ENCODE measurements at places on chromosomes 6 and 20.

- DNase-seq = no peak
These were observed 573.5 kb downstream of the CD109 start for GRCh38 chr6:74269600-74269858.

DNA sequence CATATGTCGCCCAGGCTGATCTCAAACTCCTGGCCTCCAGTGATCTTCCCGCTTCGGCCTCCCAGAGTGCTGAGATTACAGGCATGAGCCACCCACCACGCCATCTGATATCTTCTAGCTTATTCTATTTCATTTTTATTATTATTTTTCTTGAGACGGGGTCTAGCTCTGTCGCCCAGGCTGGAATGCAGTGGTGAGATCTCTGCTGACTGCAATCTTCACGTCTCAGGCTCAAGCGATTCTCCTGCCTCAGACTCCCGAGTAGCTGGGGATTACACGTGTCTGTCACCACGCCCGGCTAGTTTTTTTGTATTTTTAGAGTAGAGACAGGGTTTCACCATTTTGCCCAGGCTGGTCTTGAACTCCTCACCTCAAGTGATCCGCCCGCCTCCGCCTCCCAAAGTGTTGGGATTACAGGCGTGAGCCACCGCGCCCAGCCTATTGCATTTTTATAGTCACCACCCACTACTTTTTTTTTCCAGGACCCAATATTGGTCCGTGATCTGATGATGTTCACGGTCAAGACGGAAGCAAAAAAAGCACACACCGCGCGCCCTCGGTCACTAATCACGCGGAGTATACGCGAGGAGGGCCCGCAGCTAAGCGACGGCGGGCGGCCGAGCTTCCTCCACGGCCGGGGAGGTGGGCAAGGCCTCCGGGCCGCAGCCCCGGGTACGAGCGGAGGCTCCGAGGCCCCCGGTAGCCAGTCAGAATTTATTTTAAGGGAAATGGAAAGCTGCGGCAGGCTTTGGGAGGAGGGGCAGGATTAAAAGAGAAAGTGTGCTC is 1.1 kb upstream of the LSM14B start:
- DNase-seq = peak; percentile 45

GRCh38 chr6:44430326-44430725 is 42.8 kb downstream of the CDC5L start:
- peak; percentile 90 for DNase-seq

DNA sequence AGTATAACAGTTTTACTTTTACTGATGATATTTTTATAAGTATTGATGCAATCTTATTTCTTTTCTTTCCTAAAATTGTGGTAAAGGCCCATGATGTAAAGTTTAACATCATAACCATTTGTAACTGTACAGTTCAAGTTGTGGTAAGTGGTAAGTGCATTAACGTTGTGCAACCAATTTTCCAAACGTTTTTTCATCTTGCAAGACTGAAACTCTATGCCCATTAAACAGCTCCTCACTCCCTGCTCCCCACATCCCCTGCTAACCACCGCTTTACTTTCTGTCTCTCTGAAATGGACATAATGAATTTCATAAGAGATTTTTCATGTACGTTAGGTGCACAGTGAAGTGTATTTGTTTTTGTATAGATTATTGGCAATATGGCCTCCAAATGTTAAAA is 106.0 kb downstream of the PACRG start:
- DNase-seq = no peak

- DNase-seq = peak; percentile 15
These were observed 244.5 kb upstream of the JARID2 start for GRCh38 chr6:15001326-15001910.

DNA sequence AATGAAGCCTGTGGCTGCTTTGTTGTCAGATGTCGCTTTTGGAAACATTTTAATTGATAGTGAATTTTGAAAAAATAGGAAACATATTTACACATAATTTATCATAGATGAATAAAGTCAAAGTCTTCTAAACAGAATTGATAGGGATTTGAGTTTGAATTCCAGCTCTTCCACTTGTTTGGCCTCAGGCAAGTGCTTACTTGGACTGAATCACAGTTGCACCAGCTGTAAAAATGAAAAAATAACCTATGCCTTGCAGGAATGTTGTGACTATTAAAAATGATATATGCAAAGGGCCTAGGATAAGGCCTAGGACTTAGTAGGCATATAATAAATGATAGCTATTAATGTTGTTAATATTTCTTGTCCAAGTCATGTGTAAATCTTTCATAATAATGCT is 618.5 kb upstream of the MMS22L start:
- no peak for DNase-seq

DNA sequence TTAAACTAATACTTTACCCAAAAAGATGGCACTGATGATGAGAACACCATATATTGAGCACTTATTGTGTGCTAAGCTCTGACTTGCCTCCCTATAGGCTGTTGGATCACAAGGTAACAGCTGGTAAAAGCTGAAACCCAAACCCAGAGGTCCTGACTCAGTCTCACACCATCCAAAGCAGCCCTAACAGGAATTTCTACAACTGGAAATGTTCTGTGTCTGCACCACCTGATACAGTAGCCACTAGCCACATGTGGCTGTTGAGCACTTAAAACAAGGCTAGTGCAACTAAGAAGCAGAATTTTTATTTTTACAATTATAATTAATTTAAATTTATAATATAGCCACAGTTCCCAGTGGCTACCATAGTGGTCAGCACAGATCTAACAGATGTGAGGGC is 15.6 kb upstream of the MATN4 start:
- DNase-seq = no peak

- DNase-seq = peak; percentile 70
These were observed 77.7 kb upstream of the ZFP64 start for GRCh38 chr20:52269321-52269720.

GRCh38 chr20:4100679-4101078 is 85.3 kb upstream of the RNF24 start:
- DNase-seq = peak; percentile 18

GRCh38 chr6:41859356-41859755 is 35.8 kb downstream of the USP49 start:
- DNase-seq = no peak

DNA sequence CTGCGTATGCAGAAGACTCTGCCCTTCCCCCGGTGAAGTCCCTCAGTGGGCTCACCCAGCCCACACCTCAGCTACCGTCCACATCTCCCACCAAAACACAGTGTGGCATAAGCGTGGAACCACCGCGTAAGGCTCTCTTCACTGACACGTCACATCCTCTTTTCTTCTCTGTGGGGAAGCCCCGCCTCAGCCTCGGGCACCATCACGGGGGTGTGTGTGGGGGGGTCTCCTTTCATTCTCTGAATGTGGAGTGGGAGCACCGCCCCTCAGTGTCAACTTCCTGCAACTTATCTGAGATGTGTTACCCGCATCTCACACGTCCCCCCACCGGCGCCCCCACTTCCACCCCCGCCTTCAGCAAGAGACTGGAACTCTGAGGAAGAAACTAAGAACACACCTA is 388.4 kb upstream of the JARID2 start:
- no peak for DNase-seq

GRCh38 chr20:44135417-44136204 is 51.4 kb downstream of the JPH2 start:
- DNase-seq = no peak

DNA sequence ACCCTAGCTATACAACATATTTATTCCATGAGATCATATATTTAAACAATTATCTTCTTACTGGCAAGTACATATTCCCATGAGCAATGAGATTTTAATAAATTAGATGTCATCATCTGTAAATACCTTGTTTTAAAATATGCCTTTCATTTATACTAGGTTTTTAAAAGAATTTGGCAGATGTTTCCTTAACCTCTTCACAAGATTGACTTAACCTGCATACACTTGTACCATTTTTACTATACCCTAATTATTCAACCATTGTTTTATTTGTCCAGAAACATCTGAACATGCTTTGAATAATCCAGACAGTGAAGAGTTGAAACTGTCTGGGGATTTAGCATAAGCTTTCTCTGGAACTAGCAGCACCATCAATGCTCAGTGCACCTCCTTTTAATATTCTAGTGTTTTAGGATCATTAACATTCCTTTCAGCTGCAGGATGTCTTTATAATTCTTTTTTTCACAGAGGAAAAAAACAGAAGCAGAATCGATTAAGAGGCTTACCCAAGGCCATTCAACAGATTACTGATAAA is 188.0 kb upstream of the TENT5A start:
- DNase-seq = peak; percentile 29

DNA sequence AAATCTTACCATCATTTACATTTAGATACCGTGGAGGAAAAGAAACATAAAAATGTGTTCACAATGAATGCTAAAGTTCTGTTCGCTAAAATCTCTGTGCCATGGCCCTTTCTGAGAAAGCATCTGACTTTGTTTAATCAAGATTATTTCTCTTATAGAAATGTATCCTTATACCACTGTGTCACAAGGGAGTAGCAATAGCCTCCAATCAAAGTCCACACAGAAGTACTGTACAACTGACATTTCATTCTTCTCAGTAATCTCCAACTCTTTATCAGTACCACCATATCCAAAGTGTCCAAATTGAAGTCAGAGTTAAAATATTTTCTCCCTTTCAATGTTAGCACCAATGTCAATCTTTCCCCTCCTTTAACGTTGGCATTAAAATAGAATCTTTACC is 6.1 kb downstream of the FERMT1 start:
- DNase-seq = no peak

DNA sequence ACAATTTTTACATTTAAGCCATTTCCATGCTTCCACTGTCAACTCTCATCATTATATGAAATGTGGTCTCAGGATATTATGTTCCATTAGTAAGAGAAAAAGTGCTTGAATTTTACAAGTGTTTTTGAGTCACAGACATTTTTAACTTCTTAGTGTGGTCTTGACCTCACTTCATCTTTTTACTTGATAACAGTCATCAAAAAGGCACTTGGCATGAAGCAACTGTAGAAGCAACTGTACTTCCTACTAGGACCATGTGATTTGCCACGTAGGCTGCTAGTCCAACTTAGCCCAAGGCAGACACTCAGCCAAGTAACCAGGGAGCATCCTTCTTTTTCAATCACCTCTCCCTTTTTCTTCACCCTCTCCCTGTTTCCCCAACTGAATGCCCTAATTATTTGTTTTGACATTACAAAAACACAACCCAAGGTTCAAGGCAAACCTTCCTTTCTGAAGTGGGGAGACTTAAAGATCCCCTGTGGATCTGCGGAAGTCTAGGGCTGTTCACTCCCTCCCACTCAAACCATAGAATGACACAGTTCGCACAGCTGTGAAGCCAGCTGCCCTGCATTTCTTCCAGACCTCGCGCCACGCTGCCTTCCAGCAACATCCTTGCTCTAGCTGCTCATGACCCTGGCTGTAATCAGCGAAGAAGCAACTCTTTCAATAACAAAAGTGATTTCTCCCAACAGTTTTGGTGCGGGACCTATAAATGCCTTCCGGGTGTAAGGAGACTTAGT is 45.0 kb downstream of the PHACTR1 start:
- DNase-seq = peak; percentile 89

DNA sequence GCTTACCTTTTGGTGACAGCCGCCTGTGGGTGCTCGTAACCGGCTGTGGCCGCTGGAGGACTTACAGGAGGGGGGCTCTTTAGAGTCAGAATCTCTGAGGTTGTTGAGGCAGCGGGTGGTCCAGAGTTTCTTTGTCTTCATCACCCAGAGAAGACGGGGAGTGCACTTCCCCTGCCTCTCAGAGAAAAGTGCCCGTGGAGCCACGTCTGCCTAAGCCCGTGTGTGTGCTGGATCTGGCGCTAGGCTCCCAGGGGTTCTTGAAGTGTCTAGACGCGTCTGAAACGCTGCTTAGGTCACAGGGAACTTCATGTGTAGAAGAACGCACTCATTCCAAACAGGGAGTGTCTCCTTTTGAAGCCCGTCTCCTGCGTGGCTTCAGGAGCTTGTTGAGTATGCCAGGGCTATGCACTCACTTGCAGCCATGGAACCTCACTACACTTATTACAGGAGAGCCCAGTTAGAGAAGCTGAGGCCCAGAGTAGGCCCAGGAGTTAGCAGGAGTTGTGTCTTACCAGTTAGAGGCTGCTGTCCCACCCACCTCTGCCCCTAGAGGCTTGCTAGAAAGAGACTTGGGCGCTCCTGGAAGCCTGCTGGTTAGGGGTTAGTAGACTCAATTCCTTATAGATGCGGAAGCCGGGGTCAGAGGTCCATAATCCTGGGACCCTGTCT is 1.3 kb downstream of the LSM14B start:
- DNase-seq = peak; percentile 32

GRCh38 chr6:44265722-44266233 is 427 bp upstream of the NFKBIE start:
- DNase-seq = no peak

- DNase-seq = no peak
These were observed 14.0 kb downstream of the CYP39A1 start for GRCh38 chr6:46638650-46639049.

GRCh38 chr6:129521946-129522345 is 188.0 kb downstream of the ARHGAP18 start:
- no peak for DNase-seq

- DNase-seq = no peak
These were observed 181.0 kb downstream of the GJA1 start for GRCh38 chr6:121616406-121616805.

- DNase-seq = no peak
These were observed 33.0 kb downstream of the C20orf173 start for GRCh38 chr20:35496481-35496880.

- DNase-seq = no peak
These were observed 19.1 kb downstream of the TLDC2 start for GRCh38 chr20:36895036-36895435.

- DNase-seq = peak; percentile 0
These were observed 32.8 kb upstream of the HS3ST5 start for GRCh38 chr6:114375541-114376192.

DNA sequence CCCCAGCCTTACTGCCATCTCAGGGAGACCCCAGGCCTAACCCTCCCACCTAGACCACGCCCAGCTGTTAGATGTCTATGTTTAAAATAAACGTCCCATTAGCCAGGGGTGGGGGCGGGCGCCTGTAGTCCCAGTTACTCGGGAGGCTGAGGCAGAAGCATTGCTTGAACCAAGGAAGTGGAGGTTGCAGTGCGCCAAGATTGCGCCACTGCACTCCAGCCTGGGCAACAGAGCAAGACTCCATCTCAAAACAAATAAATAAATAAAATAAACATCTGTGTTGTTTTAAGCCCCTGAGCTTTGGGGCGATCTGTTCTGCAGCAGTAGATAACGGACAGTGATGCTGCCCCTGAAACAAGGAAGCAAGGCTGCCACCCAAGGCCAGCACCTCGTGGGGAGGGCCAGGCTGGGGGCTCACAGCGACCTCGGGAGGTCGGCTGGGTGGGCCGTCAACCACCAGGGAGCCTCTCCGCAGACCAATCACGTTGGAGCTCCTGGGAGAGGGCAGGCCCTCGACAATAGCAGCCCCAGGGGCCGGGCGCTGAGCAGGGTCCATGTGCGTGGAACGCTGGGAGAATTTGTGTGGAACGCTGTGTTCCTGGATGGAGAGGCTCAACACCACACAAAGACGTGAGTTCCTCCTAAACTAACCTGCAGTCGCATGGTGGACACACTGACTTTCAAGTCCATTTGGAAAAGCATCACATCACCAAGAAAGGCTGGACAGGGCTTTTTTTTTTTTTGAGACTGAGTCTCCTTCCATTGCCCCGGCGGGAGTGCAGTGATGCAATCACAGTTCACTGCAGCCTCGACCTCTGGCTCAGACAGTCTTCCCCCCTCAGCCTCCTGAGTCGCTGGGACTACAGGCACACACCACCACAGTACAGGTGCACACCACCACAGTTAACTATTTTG is 1.0 kb upstream of the HELZ2 start:
- DNase-seq = peak; percentile 7

GRCh38 chr6:33947047-33947446 is 143.2 kb upstream of the MLN start:
- DNase-seq = no peak
